Uterus (tissue), 4 donors: ENCODE measurements at places on chromosomes 3 and 15. TPM values are rescaled to one million over a fixed set of nuclear protein-coding genes. Genes with fewer than 3 reads are reported as not detected.

The SLC9C1 gene
- not detected for total RNA-seq

DNA sequence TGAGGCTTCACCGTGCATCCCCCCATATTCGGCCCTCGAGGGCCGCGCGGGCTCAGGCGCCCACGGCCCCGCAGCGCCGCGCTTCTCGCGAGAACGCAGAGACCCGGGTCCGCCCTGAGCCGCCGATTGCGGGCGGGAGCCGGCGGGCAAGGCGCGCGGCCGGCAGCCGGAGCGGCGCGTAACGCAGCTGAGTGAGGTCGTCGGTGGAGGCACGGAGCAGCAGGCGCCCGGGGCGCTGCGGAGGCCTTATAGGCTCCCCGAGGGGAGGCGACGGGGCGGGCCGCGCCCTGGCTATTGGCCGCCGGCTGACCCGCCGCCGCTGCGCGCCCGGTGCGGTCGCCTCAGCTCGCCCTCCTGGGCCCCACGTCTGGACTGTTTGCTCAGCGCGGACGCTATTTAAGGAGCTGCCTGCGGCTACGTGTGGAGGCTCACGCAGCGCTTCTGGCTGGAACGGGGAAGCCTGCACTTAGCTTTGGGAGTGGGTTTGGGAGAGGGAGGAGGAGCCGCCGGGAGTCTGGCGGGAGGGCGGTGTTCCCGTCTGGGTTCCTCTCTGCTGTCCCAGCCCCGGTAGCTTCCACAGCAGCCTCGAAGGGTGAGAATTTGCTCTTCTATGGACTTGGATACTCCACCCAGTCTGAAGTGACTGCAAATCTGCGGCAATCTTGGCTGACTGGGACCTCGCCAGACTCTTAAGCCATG, at the start of gene PLOD2:
TSS of gene PLOD2 (minus strand) at position 221 of the 699 bp plus-strand sequence. CDS start at position 26, 195 bp downstream.
- peak; percentile 78 for DNase-seq

The SEMA3F gene
- total RNA-seq, result 13.1 TPM

The BMF gene
- total RNA-seq, result 46.2 TPM

The IGSF10 gene
- 14.9 TPM for total RNA-seq

- no peak for DNase-seq
Observed at GRCh38 chr15:89623165-89623564, 32.1 kb downstream of the KIF7 start.

The PRR20G gene
- total RNA-seq, result not detected

The CCR4 gene
- total RNA-seq, result not detected

DNA sequence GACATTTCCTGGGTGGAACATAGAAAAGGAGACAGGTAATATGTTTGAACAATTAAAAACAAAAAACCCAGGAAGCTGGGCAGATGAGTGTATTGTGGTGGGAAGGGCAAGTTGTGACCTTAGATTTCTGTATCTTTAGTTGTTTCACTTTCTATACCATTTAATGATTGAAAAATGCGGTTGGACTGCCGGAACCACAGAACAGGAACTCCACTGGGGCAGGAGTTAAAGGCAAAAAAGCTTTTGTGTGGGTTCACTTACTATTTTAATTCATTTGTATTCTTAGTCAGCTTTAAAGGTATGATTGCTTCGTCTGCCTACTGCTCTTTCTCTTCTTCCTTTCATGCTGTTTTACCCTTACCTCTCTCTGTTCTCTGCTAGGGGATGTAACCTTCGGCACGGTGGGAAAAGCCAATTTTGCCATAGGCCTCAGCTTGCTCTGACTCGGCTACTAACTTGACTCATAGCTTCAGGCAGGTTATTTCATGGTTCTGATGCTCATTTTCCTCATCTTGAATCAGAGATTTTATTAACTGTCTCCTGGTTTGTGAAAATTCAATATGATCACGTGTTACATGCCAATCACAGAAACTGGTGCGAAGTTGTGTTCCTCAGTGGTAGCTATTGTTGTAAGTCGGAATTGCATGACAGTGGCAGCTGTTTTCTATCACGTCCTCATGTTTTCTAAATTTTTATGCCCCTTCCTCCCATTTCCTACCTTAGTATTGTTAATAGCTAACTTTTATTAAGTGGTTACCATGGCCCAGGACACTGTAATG, 1.6 kb upstream of the MCTP2 start:
- no peak for DNase-seq

- no peak for DNase-seq
Observed at GRCh38 chr15:99436542-99437314, 129.1 kb upstream of the MEF2A start.

The IL17RD gene
- 44.1 TPM for total RNA-seq
